ENCODE measurements at places on chromosomes 2 and 18.

DNA sequence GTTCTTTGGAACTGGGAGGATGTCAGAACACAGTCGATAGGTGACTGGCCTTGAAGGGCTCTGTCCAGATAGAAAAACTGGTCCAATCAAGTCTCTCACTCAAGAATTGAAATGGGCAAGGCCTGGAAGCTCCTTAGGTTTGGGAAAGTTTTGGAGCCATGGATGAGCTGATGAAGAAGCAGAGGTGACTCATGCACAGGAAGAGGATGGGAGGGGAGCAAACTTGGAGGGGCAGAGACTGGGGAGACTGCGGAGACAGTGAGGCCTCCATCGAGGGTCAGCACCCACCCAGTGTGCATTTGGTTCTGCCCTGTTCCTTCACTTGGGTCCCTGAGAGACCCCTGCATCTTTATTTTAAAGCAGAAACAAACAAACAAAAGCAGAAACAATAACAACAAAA, 41.1 kb downstream of the SOWAHC start:
- no peak for DNase-seq

- DNase-seq, result no peak
Observed at GRCh38 chr2:65934992-65935629, 499.8 kb upstream of the MEIS1 start.

- DNase-seq, result no peak
Observed at GRCh38 chr18:58064406-58064998, 20.5 kb downstream of the NEDD4L start.

- DNase-seq, result no peak
Observed at GRCh38 chr2:219082332-219082958, 21.7 kb upstream of the IHH start.

DNA sequence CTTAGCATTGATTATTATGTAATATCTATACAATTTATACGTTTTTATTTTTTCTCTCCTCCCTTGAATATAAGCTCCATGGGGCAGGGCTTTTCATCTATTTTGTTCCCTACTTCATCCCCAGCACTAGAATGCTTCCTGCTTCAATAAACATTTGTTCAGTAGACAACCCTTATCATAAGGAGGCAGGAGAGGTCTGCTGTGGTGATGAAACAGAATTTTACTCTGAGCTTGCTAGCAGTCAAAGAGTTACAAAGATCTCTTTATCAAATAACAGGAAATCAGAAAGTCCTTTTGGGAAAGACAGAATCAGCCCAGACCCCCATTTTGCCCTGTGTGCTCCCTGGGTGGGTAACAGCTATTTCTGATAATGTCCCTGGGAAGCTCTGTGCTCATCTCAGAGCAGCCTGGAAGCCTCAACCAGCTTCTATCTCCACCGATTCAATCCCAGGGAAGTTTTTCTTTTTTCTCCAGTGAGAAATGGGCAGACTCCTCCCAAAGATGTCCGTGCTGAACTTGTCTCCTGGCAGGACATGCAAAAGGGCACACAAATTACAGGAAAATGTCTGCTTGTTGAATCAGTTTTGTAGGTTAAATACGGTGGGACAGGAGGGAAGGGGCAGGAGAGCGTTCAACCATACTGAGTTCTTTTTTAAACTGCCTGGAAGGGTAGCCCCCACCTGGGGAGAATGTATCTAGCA, 84.7 kb upstream of the PKDCC start:
- no peak for DNase-seq

Measured in activated T-helper 1 cell treated with Interleukin-2 at 50 U/mL for 16 hours (primary cell).